ENCODE measurements at places on chromosomes 7 and 10. TPM values are rescaled to one million over a fixed set of nuclear protein-coding genes. Genes with fewer than 3 reads are reported as not detected.

DNA sequence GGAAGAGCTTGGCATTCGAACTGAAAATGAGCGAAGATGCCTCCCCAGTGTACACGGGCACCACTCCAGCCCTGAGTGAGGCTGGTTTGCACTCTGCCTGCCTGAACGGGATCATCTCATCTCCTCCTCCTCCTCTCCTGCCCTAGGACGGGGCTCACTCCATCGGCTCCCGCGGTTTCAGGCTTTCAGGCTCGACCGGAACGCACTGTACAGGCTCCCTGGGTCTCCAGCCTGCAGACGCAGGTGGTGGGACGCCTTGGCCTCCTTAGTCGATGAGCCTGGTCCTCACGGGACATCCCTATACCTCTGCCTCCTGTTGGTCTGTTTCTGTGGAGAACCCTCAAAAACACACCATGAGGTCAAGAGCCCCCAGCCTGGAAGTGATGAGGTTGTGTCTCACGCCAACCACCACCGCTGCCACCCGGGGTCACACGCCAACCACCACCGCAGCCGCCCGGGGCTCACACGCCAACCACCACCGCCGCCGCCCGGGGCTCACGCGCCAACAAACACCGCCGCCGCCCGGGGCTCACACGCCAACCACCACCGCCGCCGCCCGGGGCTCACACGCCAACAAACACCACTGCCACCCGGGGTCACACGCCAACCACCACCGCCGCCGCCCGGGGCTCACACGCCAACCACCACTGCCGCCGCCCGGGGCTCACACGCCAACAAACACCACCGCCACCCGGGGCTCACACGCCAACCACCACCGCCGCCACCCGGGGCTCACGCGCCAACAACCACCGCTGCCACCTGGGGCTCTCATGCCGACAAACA lies 56.3 kb downstream of the FOXL3 start:
- DNase-seq, result no peak

GRCh38 chr7:127387974-127388373 lies 4.5 kb downstream of the ZNF800 start:
- no peak for DNase-seq

GRCh38 chr7:116779931-116780330 lies 82.5 kb upstream of the CAPZA2 start:
- no peak for DNase-seq

- DNase-seq, result no peak
These were observed at the start of gene HABP2 for GRCh38 chr10:113552701-113553100. HABP2 (plus strand) TSS chr10:113553053; CDS start chr10:113553122, 69 bp downstream.

The PIK3AP1 gene
- total RNA-seq, result 1.3 TPM

DNA sequence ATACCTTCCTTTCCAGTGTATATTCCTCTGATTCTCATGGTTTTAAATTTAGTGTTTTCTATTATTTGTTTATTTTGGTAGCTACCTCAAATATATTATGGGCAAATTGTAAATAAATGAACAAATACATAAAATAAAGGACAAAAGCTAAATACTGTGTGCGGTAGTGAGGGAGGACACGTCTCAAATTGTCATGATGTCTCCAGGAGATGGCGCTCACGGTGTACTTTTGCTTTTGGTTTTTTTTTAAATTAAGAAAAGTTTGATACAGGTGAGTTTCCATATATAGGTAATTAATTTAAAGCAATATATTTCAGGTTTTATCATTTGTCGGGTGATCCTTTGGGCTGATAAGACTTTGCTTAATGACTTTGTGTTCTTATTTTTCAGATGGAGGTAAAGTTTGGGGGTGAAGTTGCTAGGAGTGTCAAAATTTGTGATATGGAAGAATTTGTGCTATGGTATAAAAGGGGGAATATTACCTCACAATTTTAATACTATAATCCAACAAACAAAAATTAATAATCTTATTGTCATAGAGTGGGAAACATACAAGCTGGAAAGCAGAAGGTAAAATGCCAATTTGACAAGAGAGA lies 68.4 kb upstream of the TMEM229A start:
- DNase-seq, result peak; percentile 11

The HOXA5 gene
- 7.5 TPM for total RNA-seq

DNA sequence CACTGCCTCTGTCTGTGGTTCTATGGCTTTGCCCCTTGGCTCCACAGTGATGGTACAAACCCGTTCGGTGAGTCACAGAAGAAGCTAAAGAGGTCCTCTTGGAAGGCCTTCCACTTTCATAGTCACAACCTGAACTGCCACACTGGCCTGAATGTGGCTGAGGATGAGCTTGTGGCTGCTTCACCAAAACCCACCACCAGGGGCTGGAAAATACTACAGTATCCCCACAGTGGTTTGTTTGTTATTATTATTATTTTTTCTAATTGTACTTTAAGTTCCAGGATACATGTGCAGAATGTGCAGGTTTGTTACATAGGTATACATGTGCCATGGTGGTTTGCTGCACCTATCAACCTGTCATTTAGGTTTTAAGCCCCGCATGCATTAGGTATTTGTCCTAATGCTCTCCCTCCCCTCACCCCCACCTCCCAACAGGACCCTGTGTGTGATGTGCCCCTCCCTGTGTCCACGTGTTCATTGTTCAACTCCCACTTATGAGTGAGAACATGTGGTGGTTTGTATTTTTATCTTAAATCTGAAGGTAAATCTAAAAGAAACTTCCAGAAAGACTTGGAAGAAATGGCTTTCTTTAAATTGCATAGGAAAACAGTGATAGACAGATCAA lies 160.8 kb upstream of the NPSR1 start:
- no peak for DNase-seq

GRCh38 chr7:133674079-133674763 lies 421.3 kb downstream of the EXOC4 start:
- no peak for DNase-seq

DNA sequence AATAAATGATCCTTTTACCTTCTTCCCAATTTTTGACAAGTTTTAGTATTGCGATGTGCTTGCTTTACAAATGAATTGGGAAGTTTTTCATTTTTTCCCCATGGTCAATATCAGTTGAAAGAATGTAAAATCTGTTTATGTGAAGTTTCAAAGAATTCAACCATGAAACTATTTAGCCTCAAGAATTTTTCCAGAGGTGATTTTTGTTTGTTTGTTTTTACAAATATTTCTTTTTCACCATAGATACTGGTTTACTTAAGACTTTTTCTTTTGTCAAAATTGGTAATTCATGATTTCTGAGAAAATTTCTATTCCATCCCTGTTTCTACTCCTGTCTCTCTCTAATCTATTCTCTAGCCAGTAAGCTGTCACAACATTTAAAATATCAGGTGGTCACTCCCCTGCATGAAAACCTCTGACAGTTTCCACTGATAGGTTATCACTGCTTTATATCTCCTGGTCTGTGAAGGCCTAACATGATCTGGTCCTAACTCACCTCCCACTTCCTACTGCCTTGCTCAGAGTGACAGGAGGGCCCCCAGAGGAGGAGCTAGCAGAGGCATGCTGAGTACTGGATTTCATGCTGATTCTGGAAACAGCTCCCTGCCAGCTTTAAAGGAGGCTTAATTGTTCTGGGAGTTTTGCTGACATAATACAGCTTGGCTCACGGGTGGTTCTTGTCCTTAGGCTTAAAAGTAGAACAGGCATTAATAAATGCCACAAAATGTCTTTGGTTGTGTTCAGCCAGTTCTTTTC lies 7.6 kb upstream of the ARMS2 start:
- DNase-seq, result no peak

DNA sequence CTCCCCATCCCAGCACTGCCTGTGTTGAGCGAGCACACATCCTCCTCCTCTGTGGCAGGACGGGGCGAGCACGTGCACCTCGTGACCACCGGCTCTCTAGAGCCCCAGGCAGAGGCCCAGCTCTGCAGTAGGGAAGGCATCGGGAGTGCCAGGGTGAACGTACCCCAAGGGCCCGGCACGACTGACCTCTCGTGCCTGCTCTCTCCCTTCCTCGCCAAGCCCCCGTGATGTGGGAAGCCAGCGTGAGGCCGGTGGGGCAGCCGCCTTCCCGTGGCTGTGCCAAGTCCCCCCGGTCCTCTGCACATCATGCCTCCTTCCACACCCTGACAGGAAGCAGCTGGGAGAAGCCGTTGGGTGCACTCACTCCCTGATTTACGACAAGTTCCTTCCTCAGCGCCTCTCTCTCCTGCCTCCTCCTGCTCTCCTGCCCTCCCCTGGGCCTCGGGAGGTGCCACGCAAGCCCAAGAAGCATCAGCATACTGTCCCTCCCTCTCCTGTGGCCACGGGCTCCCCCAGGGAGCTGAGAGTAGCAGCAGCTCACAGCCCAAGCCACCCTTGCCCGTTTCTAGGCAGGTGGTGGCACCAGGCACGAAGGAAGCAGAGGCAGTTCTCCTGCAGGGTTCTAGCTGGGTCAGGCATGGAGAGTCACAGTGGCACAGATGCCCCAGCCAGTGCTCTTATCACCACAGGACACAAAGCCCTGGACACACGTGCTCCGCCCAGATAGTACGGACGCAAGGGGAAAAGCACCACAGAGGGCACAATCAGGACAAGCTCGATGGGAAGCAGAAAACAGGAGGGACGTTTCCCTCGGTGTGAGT lies 47.0 kb downstream of the AMZ1 start:
- DNase-seq, result no peak

DNA sequence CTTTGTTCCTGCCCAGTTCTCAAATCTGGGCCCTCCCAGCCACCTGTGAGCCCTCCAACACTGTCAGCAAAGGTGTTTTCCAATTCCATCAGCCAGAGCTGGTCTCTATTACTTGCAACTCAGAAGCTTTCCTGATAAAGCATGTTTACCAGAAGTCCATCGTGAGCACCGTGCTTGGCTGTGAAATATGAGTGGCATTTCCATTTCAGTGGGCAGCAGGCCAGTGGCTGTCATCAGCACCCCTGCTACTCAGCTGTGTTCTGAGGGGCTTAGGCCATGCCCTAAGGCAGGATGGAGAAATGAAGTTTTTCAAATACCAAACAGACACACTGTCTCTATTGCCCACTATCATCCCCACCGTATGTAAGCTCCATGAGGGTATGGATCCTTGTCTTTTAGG lies 12.7 kb upstream of the BNIP3 start:
- DNase-seq, result no peak

The TRA2A gene
- total RNA-seq, result 23.1 TPM

DNA sequence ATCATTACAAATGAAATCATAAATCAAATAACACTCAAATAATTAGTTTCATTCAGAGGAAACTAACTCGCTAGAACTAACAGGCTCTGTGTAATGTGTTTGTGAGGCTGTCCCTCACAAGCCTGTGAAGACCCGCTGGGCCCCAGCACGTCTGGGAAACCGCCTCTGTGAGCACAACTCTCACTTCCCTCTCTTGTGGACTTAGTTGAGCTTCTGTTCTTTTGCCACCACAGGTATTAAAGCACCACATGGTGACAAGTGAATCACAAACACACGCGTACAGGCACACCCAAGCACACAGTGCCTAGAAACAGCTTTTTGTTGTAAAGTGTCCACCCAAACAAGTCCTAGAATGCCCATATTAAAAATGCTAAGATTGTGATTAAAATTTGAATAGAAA lies 51.0 kb downstream of the ZNF777 start:
- no peak for DNase-seq

The NME8 gene
- not detected for total RNA-seq

GRCh38 chr10:127276794-127277462 lies 80.5 kb upstream of the INSYN2A start:
- DNase-seq, result no peak

GRCh38 chr7:86925221-86925620 lies 134.2 kb downstream of the ELAPOR2 start:
- no peak for DNase-seq

The PNLIPRP1 gene
- not detected for total RNA-seq

DNA sequence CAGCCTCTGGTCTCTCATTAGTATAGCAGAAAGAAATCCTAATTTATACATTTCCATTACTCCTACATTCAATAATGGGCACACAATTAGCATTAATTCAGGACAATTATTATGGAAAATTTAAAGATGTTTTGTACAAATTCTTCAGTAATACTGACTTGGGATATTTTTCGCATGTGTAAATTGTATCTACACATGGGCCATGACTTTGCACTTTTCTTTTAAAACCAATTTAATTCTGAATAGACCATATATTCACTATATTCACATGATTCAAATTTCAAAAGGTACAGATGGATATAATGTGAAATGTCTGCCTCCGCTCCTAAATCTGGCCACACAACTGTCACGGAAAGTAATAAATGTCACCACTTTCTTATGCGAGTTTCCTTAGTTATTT lies 123.0 kb downstream of the TCERG1L start:
- DNase-seq, result no peak

DNA sequence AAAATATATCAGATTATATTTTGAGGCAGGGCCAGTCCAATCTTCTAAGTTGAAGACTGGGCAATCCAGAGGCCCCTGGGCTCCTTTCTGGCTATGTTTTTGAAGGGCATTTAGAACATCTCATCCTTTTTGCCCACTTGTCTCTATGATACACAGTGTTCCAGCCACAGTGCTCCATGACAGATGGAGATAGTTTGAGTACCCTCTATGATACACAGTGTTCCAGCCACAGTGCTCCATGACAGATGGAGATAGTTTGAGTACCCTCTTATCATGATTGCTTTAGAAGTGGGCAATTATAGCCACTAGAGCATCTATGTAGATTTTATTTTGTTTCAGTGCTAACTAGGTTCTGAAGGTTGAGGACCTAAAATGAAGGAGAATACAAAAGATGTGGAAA lies 33.1 kb upstream of the A1CF start:
- DNase-seq, result no peak

The VPS26A gene
- 54.2 TPM for total RNA-seq

DNA sequence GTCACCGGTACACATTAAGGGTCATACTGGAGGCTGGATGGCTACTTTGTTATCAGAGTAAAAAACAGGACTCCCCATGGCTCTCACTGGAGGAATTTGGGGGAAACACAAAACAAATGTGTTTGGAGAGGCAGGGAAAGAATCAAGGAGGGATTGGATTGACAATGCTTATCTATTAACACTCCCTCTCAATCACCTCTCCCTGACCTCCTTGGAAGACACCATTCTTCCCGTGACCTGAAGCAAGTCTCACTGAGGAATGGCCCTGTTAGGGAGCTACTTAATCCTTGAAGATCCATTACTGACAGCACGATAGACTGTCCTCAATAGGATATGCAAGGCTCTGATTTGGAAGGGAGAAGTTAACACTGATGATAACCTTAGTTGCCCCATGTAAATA lies 242.1 kb upstream of the PTN start:
- no peak for DNase-seq

- no peak for DNase-seq
These were observed 101.4 kb downstream of the HIPK2 start for GRCh38 chr7:139676390-139676789.

DNA sequence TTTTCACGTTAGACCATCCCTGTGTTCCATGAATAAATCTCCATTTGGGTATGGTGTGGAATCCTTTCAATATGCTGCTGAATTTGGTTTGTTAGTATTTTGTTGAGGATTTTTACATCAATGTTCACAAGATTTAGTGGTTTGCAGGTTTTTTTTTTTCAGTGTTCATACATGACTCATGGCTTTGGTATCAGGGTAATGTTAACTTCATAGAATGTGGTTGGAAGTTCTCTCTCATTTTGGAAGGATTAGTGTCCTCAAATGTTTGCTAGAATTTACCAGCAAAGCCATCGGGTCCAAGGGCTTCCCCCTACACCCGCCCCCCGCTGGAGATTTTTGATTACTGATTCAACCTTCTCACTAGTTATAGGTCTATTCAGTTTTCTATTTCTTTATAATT lies 398.0 kb downstream of the NXPH1 start:
- no peak for DNase-seq

- DNase-seq, result no peak
These were observed 2.8 kb upstream of the ELN start for GRCh38 chr7:74025146-74025545.

The RHOBTB1 gene
- total RNA-seq, result 16.5 TPM
